NCI-H2081 (cell line): ENCODE measurements at places on chromosomes 4 and X.

DNA sequence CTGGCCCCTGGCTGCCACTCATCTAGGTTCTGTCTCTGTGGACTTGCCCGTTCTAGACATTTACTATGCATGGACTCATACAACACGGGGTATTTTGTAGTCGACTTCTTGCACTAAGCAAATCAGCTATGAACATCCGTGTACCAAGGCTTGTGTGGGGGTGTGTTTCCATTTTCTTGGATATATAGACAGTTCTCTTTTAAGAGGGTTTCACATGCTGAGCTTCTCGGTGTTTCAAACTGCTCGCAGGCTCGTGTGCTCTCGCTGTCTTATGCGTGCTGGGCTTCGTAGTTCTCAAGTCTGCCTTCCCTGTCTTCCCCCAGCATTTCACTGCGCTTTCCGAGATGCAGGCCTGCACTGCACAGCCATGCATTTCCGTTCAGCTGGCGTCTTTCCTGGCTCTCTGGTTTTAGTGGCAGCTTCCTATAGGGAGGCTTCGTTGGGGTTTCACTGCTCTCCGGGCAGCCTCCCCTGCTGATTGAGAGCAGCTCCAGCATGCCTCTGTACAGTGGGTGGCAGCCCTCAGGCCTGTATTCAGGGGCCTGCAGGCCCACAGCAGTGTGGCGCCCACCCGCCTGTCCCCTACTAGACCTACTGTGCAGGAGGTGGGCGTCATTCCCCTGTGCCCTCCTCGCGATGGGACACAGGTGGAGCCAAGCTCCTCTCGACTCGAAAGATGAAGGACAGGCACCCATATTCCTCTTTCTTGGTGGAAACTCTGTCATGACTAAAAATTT is 27.6 kb downstream of the ZBTB49 start:
- DNase-seq: no peak

DNA sequence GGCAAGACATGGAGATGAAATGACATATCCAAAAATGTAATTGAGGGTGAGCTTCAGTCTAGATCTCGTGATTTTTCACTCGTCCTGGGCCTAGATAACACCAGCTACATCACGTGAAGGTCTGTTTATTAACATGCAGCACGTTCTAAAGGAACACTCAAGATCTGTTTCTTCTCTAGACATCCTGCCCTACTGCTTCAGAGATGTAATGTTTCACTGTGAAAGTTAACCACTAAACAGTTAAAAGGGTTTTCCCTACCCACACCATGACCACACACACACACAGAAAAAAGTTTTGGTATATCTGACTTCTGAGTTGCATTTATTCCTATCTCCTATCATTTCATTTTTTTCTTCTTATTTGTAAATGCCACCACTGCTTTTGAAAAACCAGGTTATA is 52.3 kb upstream of the SMIM31 start:
- DNase-seq: no peak

DNA sequence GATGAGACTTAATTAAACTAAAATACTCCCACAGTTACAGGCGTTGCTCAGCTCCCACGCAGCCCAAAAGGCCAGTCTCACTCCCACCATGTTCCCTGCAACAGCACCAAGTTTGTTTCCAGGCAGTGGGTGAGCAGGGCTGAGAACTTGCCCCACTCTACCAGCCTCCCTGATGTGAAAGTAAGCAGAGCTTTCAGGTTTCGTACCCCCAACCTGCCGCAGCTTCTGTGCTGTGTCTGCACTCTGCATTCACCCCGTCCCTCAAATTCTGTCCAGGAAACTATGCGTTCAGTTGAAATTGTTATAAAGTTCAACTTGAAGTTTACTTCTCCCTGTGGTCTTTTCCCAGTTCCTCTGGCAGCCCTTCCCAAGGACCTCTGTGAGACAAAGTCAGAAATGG is 17.2 kb downstream of the GLUD2 start:
- no peak for DNase-seq

DNA sequence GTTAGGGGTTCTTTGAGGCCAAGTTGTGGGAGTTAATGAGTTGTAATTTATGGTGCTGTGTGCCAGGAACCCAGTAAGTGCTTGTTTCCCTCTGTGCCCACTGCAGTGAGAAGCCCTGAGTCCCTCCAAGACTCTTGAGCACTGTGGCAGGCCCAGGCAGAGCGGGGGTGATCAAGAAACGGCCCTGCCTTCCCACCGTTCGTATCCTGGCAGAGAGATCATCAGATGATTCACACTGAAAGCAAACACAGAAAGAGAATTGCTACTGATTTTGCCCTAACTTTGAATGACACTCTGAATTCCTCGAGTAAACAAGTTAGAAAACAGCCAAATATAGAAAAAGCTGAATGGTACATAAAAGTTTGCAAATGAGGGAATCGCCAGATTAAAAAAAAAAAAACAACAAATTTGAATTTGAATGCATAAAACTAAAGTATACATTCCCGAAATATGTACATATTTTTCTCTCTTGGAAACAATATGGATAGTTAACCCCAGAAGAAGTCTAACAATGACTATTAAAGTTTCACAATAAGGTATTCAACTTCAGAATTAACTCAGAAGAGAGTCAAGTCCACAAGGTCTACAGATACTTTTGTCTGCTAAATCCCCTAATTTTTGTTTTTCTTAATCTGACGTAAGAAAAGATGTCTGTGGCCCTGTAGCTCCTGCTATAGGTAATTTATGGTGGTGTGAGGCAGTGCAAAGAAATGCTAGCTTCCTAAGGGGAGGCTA is 71.8 kb downstream of the AFAP1 start:
- no peak for DNase-seq

- DNase-seq: no peak
These were observed 2.2 kb downstream of the MAPK10 start for GRCh38 chr4:86357608-86358007.

GRCh38 chrX:45806410-45807121 is 605.9 kb upstream of the DIPK2B start:
- no peak for DNase-seq

- no peak for DNase-seq
These were observed 1513.0 kb downstream of the STIM2 start for GRCh38 chr4:28373601-28374000.

DNA sequence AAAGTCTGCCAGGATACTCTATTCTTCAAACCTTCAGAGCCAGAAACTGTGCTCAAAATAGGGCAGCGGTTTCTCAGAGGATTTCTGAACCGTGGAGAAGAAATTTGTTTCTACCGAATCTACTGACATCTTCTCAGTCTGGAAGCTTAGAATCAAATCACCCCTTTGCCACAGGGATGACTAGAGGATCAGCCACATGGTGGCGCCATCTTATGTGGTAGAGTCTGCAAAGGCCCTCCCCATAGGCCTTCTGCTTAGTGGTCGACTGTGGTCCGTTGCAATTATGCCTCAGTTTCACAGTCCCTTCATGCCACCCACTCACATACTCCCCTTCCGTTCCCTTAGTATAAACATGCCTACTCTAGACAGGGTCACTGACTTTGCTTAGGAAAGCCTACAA is 680.7 kb upstream of the SPANXN1 start:
- DNase-seq: no peak

GRCh38 chr4:123631786-123632692 is 235.4 kb downstream of the SPRY1 start:
- no peak for DNase-seq

DNA sequence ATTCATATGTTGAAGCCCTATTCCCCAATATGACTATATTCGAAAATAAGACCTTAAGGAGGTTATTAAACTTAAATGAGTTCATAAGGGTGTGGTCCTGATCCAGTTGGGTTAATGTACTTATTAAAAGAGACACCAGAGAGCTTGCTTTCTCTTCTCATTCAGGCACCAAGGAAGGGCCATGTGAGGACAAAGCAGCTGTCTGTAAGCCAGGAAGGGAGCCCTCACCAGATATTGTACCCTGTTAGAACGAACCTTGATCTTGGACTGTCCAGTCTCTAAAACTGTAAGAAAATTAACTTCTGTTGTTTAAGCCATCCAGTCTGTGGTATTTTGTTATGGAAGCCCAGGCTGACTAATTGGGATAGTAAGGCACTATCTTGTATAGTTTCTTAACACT is 9.1 kb upstream of the YTHDC1 start:
- no peak for DNase-seq

DNA sequence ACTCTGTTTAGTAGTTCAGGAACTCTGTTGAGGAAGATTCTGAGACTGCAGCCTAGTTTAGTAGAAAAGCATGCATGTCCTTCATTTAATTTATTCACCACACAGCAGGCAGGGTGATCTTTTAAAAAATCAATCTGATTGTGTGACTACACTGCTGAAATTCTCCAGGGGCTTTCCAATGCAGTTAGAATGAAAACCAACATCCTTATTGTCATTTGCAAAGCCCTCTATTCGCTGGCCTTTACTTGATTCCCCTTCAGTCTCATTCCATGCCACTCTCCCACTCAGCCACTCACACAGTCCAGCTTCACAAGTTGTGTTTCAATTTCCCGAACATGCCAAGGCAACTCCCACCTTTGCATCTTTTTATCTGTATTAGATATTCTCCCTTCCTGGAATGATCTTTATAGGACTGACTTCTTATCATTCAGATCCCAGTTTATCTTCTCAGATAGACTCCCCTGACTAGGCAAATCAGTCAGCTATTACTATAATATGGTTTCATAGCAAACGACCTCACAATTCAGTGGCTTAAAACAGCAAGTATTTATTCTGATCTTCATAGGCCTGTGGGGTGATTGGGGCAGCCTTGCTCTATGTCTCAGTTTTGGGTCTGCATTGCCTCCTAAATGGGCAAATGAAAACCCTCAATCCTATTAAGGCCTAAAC is 21.3 kb upstream of the FTHL17 start:
- DNase-seq: no peak

- DNase-seq: no peak
These were observed 43.2 kb upstream of the IGSF1 start for GRCh38 chrX:131332331-131332730.

GRCh38 chrX:129659141-129659540 is 4.4 kb upstream of the APLN start:
- DNase-seq: no peak

DNA sequence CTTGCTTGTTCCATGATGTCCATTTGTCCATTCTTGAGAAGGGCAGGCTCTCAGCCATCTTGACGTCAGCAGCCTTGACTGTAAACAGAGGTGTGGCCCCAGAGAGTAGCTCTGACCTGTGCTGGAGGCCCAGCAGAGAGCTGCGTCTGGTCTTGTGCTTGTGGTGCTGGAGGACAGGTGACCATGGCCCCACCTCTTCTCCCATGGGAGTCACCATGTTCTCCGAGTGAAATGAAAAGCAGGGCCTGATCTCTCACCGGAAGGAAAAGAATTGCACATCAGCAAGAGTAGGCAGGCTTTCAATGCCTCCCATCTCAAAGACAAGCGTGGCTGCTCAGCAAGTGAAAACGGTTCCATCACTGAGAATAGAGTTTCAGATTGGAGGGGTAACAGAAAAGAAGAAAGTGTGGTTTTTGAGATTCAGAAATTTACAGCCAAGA is 11.5 kb downstream of the PARM1 start:
- no peak for DNase-seq

DNA sequence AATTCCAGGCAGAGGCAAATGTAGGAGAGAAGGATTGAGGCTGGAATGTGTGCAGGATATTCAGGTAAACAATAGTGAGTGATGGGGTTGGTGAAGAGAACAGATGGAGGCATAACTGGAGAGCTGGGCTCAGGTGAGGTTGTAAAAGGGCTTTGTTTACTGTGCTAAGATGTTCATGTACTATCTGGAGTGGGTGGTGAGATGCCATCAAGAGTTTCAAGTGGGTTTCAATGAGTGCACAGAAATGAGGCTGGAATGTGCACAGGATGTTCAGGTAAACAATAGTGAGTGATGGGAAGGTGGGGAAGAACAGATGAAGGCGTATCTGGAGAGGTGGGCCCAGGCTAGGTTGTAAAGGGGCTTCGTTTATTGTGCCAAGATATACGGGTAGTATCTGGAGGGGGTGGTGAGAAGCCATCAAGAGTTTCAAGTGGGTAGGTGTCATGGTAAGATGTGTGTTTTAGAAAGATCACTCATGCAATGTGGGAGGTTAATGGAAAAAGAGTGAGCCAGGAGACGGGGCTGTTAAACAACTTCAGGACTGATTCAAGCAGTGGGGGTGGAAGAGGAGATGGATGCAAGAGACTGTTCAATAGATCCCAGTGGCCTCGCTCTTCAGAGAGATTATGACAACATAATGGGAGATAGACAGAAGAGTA is 25.4 kb upstream of the NMU start:
- no peak for DNase-seq

- no peak for DNase-seq
These were observed 44.5 kb downstream of the FGFRL1 start for GRCh38 chr4:1055721-1056590.

DNA sequence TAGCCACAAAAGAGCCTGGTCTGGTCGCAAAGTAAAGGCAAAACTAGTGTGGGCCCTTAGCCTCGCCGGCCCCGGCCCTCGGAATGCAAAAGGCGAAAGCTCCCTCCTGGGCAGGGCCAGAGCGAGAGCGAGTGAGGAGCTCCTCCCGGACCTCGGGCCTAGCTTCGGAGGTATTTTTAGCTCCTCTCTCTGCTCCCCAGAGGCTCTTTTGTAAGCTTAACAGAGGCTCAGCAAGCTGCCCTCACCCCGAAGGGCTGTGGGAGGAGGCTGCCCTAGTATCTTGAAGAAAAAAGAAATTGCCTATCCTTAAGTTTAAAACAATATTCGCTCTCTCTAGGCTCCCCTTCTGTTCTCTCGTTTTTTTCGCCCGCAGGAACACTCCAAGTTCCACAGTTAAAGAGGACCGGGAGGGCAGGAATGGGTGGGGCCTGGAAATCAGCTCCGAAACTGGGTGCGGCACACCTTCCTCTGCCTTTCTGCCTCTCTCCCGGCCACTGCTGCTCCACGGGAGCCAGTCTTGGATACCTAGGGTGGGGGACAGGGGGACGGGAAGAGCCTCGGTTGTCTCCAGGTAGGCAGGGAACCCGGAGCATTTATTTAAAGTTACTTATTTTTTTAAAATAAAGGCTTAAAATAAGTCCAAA is 12.1 kb downstream of the HAND2 start:
- DNase-seq: no peak

GRCh38 chr4:53620956-53621355 is 29.7 kb upstream of the LNX1 start:
- DNase-seq: no peak

DNA sequence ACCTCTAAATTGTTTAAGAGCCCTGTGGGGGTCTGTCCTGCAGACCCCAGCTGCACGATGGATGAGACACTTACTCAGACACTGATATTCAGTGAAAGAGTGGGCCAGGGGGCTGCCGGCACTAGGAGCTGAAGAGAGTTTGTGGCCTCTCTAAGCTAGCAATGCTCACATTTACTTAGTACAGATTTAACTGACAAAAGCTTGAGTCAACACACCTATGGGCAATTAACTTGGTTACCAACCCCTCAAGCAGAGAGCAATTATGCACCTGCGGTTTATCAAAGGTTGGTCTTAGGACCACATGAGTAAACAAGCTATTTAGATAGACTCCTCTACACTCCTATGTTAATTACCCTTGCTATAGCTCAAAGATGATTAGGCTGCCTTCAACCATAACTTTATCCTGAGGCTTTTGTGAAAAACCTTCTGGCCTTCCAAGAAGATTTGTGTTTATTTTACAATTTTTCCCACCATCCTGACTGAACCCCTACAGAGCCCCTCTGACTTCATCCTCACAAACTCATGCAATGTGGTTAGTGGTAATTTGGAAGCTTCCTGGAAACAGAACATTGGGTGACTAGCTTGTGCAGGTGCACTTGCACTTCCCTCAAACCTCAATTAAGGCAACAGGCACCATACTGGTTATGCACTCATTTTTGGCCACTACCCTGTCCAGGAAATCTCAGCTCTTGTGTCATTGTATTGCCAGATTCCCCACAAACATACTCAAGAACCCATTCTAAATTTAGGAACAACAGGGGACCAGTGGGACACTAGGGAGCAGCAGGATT is 234.4 kb upstream of the ITM2A start:
- DNase-seq: no peak
